Activated CD4-positive, alpha-beta T cell treated with anti-CD3 and anti-CD28 coated beads, Interleukin-2, amount 50 U/mL, for 24 hours (primary cell): ENCODE measurements at places on chromosomes 16 and 17.
A peak's percentile ranks its signal among the peaks of the same experiment; 100 is the strongest.

DNA sequence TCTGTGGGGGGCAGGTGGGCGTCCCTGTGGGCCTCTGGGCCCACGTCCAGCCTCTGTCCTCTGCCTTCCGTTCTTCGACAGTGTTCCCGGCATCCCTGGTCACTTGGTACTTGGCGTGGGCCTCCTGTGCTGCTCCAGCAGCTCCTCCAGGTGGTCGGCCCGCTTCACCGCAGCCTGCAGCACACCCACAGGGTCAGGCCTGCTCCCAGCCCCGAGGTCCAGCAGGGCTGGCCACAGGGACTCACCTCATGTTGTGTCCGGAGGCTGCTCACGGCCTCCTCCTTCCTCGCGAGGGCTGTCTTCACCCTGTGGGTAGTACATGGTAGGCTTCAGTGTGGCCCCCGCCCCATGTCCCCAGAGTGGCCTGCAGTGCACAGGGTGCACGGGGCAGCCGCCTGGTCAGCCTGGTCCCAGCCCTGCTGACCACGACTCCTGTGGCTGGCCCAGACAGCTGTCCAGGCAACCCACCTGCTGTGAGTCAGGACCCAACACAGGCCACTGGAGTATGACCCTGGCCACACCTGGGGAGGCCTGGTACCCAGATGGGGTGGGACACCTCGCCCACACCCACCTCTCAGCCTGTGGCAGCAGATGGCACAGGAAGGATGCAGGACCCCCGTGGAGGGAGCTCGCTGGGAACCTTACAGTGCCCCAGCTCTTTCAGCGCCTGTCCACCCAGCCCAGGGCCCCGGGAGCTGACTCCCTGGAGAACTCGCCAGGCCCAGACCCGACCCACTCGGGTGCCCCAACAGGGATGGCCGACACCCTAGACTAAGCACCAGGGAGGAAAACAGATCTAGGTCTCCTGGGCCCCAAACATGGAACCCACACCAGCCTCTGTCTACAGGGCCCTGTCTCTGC lies 23.9 kb upstream of the AATK start:
- no peak for DNase-seq

- DNase-seq, result no peak
Observed at GRCh38 chr16:28897826-28898225, 19.5 kb downstream of the ATP2A1 start.

- DNase-seq, result no peak
Observed at GRCh38 chr17:50681263-50682200, 26.2 kb downstream of the ANKRD40 start.

- DNase-seq, result no peak
Observed at GRCh38 chr17:67784364-67785121, 40.8 kb upstream of the BPTF start.

DNA sequence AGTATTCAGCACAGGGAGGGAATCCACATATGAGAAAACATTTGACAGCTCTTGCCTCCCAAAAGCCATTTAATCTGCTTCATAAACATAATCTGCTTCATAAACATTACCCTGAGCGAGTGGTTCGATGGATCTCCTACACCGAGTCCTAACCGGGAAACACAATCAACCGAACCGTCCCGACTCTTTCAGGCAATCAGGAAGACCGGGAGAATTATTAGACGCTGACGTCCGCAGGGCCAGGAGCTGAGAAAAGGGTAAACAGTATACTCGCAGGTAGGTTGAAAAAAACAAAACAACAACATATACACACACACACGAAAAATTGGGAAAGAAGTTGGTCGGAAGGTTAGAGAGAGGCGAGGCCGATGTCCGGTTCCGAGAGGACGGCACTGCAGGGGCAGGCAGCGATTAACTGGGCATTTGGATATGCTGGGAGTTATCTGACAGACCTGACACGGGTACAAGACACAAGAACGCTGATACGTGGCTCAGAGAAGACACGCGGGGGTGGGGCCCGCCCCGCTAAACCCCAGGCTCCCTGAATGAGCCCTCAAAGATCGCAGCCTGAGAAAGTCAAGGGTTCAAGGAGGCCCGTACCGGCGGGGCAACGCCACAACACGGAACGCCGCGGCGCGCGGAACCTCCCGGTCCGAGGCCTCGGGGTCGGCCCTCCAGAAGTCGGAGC lies 585 bp downstream of the AP1G1 start:
- DNase-seq, result no peak

DNA sequence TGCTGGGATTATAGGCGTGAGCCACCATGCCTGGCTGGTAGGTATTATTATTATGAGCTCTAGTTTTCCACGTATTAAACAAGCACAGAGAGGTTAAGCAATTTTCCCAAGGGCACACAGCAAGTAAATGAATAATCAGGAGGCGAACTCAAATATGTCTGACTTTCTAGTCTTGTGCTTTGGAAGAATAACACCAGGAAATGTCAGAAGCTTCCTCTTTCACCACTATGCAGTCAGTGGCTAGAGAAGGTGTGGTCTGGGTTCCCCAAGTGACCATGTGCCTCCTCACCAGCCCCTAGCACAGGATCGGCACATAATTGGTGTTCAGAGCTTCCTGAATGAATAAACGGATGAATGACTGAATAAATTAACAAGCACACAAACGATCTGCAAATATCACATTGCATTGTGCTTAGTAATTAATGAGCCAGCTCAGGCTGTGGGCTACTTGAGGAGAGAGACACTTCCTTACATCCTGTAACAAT lies 21.6 kb upstream of the SCNN1B start:
- DNase-seq, result no peak

- peak; percentile 19 for DNase-seq
Observed at GRCh38 chr17:35731239-35731916, at the start of gene RASL10B. TSS of gene RASL10B (plus strand) at chr17:35731639. CDS start at chr17:35735185, 3,546 bp downstream.

- no peak for DNase-seq
Observed at GRCh38 chr16:85317704-85318103, 205.4 kb upstream of the CIBAR2 start.

DNA sequence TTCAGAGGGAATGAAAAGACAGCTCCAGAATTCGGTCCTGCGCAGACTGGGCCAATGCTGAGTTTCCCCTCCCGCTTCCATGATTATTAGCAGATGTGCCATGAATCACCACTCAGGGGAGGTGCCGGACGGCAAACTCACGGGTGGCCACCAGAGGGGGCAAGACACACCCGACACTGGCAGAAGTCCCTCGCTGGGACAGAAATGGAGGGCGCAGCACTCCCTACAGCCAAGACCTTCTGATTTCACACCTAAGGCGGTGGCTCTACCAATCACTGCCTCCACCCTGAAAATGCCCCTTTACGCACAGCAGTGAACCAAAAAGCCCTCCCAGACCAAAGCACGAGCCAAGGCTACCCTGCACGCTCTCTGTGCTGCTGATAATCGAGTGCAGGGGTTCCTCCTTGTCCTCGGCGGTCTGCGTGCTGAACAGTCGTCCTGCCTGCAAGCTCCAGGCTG lies 26.8 kb downstream of the TRAP1 start:
- DNase-seq, result peak; percentile 68

- no peak for DNase-seq
Observed at GRCh38 chr16:57517397-57518367, 18.7 kb downstream of the CCDC102A start.

DNA sequence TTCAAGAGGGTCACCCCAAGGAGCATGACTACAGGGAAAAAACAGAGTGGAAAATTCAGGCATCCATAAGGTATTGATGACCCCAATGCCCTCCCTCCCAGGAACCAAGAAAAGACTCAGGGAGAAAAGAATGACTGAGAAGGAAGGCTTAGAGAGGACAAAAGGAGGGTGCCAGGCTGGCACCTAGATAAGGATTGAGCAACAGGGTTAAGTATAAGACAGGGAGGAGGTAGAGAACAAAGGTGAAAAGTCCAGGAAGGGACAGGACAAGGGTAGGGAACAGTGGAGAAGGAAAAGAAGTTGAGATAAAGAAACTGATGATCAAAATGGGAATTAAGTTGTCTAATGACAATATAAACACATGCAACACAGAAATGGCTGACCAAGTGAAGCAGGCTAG lies 2.5 kb downstream of the SLC35B1 start:
- DNase-seq, result no peak

GRCh38 chr16:4944333-4945281 lies 7.7 kb upstream of the PPL start:
- no peak for DNase-seq

DNA sequence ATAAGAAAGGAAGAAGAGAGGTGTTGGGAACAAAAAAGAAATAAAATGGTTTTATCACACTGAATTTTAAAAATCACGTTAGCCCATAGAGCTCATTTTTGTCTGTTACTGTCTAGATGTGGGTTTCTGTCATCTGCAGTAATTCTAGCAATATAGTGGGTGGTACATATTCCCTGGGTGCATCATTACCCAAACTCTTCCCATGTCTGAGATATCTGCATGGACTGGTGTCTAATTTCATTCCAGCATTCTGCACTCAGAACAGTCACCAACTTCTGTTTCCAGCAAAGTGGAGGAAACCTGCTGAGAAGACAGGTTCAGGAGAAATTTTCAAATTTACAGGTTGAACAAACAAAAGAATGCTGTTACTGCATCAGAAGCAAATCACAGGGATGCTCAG lies 263.8 kb downstream of the CDH11 start:
- no peak for DNase-seq

DNA sequence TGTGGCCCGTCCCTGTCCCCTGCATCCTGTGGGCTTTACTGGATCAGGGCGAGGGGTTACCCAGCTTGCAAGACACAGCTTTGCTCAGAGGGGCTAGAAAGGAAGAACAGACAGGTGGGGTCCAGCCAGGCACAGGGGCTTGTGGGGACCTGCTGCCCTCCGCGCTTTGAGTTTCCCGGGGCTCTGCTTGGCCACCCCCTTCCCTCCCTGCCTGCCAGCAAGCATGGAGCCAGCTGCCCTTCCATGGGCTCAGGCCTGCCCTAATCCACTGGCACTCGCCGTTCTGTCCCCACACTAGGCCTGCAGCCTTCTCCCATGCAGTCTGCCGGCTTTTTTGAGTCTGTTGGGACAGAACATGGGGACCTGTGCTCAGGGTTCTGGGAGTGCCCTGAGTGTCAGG lies 3.4 kb downstream of the SNN start:
- no peak for DNase-seq

- DNase-seq, result no peak
Observed at GRCh38 chr17:43171586-43172487, 823 bp downstream of the NBR1 start.

DNA sequence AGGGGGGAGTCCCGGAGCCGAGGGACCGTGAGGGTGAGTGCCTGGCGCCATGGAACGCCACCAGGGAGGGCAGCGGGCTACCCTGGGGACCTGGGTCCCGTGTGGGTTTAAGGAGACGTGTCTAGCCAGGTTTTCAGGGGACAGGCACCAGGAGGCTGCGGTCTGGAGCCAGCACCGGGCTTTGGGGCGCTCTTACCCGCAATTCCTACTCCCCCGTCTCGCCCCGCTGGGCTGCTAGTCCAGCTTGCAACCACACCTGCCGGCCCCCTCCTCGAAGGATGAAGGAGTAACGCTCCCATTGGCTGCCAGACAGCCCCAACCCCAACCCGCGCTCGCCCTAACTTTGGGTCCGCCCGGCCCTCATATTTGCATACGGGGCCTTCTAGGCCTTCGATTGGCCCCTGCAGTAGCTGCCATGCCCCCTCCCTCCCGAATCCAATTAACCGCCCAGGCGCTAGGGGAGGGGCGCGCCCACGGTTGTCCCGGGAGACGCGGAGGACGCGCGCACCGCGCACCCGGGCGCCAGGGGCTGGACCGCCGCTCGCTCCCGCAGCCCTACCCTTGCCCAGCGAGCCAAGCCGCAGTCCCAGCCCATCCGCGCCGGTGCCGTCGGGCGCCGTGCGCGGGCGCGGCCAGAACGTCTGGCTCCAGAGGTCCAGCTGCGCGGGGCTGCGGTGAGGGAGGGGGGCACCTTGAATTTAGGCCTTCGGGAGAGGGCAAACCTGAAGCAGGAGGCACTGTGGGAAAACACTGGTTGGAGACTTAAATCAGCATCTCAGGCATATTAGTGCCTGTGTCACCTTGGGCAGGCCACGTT lies at the start of gene TTLL6:
Gene TTLL6 (minus strand): TSS at position 456 of the 817 bp plus-strand sequence. CDS start 157 bp downstream, at position 299.
- DNase-seq, result peak; percentile 50

DNA sequence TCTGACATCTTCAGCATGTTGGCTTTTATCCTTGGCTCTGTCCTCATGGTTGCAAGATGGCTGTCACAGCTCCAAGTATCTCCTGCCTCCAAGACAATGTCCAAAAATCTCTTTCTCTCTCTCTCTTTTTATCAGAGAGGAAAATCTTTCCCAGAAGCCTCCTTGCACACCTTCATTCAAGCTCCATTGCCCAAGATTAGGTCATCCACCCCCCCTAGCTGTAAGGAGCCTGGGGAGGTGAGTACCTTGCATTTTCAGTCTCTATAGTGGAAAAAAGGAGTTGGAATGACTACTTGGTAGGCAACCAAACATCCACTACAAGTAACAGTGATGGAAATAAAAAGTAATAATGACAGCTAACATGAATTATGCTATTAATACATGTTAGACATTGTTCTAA lies 22.0 kb upstream of the NSMCE1 start:
- DNase-seq, result no peak

DNA sequence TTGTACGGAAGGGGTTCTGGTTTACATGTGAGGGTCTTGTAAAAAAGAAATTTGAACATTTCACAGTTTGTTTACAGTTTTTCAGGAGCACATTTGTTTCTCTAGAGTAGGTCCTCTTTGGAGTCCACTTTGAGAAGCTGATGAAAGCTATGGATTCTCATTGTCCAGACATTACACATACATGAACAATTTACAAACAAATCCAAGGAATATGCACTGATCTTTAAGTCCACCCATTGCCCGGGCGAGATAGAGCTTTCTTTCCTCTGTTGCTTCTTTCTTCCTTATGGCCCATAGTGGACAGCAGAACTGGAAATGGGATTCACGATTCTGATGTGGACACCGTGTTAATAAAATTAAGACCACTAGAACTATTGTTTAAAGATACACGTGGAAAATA lies 1.9 kb downstream of the DCAF7 start:
- no peak for DNase-seq

GRCh38 chr17:537133-537532 lies 177.5 kb downstream of the VPS53 start:
- DNase-seq, result no peak

GRCh38 chr17:59355030-59355701 lies 23.7 kb downstream of the YPEL2 start:
- DNase-seq, result no peak

- DNase-seq, result peak; percentile 15
Observed at GRCh38 chr17:81867170-81867990, 3.8 kb downstream of the ARHGDIA start.

- no peak for DNase-seq
Observed at GRCh38 chr17:50114849-50115357, 15.1 kb downstream of the SAMD14 start.

GRCh38 chr16:2048116-2048543 lies 345 bp downstream of the TSC2 start:
- no peak for DNase-seq

GRCh38 chr16:8958344-8959167 lies 5.2 kb downstream of the USP7 start:
- DNase-seq, result no peak
